ENCODE measurements at places on chromosomes 1 and 21. TPM values are rescaled to one million over a fixed set of nuclear protein-coding genes. Genes with fewer than 3 reads are reported as not detected.

GRCh38 chr1:172497230-172497629, 35.7 kb upstream of the SUCO start:
- no peaks in the 10 kb centered on the region for H3K4me1 ChIP-seq
- H3K27ac ChIP-seq = no peak overlapping the region
- no peak for DNase-seq
- no peaks in the 10 kb centered on the region for H3K36me3 ChIP-seq
- no peak overlapping the region for H3K4me3 ChIP-seq

S100A9 gene
- 1.7 TPM for total RNA-seq

DNA sequence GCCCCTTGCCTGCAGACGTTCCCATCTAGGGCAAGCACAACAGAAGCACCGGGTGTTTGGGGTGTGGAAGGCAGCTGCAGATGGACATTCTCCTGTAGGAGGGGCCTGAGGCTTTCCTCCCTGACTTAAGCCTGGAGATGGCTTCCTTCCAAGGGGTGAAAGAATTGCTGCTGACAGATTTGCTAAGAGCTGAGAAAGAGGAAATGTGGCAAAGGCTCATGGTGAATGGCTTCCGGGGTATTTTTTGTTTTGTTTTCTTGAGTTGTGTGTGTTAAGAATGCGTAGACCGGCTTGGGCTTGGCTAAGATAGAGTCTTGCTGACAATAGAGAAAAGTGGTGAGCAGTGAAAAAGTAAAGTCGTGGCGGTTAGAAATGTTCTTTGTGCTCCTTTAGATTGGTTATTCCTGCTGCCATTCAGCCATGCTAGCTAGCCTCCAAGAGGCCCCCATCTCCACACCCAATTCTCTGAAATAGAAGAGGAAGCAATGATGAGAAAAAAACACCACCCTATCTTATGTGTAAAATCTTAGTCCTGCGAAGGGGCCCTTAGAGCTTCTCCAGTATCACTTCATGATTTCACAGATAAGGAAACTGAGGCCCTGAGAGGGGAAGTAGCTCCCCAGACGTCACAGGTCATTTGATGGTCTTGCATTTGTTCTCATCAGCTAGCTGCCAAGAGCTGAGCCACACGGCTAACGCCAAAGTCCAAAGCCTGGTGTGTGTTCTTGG, 36.9 kb downstream of the EIF2D start:
- peak overlapping the region; percentile 100 for H3K27ac ChIP-seq
- peak overlapping the region; percentile 53 for H3K4me3 ChIP-seq
- H3K27me3 ChIP-seq = no peaks in the 10 kb centered on the region
- peaks cover 70% of the 10 kb centered on the region for H3K36me3 ChIP-seq
- peak; percentile 65 for DNase-seq

ASTN1 gene
- total RNA-seq = not detected

GRCh38 chr1:234435620-234436019, 43.4 kb downstream of the TARBP1 start:
- H3K4me1 ChIP-seq = peaks cover 7% of the 10 kb centered on the region
- H3K27me3 ChIP-seq = no peaks in the 10 kb centered on the region
- peaks cover 37% of the 10 kb centered on the region for H3K36me3 ChIP-seq
- no peak overlapping the region for H3K27ac ChIP-seq
- DNase-seq = no peak

FAM72D gene
- total RNA-seq = 38.3 TPM

TOR1AIP2 gene
- total RNA-seq = 28.9 TPM

KPNA6 gene
- total RNA-seq = 75.0 TPM

OR2L8 gene
- total RNA-seq = 0.21 TPM

DNA sequence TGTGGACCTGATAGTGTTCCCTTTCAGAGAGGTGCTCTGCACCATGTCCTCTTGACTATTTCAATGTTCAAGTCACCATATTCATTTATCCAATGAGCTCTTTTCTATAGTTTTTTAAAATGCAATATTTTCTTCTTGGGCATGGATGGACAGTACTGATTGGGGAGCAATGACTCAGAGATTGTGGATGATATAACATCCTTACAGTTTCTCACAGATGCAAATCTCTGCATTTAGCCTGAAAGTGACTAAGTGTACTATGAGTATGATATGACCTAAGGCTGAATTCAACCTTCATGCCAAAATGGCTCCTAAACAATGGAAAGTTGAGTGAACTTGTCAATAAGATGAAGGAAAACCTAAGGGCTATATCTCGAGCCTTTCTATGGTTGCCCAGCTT, 36.5 kb downstream of the C4BPA start:
- no peaks in the 10 kb centered on the region for H3K36me3 ChIP-seq
- no peaks in the 10 kb centered on the region for H3K27me3 ChIP-seq
- H3K4me1 ChIP-seq = no peaks in the 10 kb centered on the region
- H3K4me3 ChIP-seq = no peak overlapping the region
- no peak overlapping the region for H3K27ac ChIP-seq
- DNase-seq = no peak

HPDL gene
- 10.7 TPM for total RNA-seq

FBXO44 gene
- 23.6 TPM for total RNA-seq

GRCh38 chr21:33018707-33019465, 6.8 kb upstream of the OLIG2 start:
- peaks cover 65% of the 10 kb centered on the region for H3K27me3 ChIP-seq
- H3K27ac ChIP-seq = no peak overlapping the region
- peaks cover 23% of the 10 kb centered on the region for H3K4me1 ChIP-seq
- DNase-seq = no peak
- no peaks in the 10 kb centered on the region for H3K36me3 ChIP-seq
- H3K4me3 ChIP-seq = peak overlapping the region; percentile 14

DNA sequence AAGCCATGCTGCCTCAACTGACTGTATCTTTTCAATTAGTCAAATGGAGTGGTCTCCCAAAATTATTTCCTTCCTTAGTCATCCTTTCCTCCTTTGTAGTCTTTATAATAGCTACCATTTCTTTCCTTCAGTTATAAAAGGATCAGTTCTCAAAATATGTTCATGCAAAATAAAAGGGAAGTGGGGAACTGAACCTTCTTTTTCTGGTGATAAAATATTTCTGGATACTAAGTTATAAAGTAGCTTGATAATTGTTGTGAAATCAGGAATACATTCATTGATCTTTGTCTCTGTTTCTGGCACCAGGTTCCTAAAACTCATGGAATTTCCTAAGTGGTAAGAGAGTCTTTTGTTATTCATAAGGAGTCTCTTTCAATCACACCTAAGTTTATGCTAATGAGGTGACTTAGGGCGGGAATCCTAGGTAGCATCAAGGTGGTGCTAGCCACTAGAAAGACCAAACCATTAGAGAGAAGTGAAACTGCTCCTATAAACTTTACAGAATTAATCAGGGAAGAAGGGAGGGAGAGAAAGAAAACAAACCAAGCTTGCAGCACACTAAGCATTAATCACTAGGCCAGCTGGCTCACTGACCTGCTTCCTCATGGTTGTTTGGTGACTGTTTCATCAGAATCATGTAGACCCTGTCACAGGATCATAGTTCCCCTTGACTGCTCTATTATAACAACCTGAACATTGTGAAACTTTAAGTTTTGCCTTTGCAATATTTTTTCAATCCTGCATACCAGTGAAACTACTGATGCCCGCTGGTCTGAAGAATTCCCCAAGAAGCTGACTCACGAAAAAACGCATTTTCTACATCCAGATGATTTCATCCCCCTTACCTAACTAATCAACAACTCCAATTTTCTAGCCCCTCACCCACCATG, 161.6 kb upstream of the PTBP2 start:
- no peaks in the 10 kb centered on the region for H3K4me1 ChIP-seq
- no peaks in the 10 kb centered on the region for H3K36me3 ChIP-seq
- no peak overlapping the region for H3K27ac ChIP-seq
- no peak for DNase-seq
- no peak overlapping the region for H3K4me3 ChIP-seq

MRPS21 gene
- total RNA-seq = 83.8 TPM

DNA sequence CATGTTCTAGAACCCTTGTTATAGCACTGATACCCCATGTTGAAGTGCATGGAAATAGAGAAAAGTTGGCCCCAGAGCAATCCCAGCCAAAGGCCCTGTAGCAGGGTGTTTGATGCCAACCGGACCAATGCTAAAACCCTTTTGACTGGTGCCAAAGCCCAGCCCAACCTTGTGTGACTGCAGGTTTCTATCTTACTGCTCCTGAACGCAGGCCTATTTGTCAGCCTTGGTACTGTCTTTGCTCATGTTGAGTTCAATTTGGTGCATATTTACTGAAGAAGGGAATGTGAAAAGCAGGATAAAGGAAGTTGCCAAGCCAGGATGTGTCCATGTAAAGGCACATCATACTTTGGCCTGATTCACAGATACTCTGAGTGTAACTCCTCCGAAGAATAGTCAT, 51.7 kb upstream of the NFASC start:
- H3K36me3 ChIP-seq = no peaks in the 10 kb centered on the region
- DNase-seq = no peak
- H3K4me3 ChIP-seq = no peak overlapping the region
- no peak overlapping the region for H3K27ac ChIP-seq
- peaks cover 9% of the 10 kb centered on the region for H3K27me3 ChIP-seq

- no peak overlapping the region for H3K27ac ChIP-seq
- H3K4me1 ChIP-seq = peaks cover 5% of the 10 kb centered on the region
- H3K36me3 ChIP-seq = no peaks in the 10 kb centered on the region
- no peak for DNase-seq
- no peak overlapping the region for H3K4me3 ChIP-seq
- peaks cover 13% of the 10 kb centered on the region for H3K27me3 ChIP-seq
Observed at GRCh38 chr1:30286241-30286987, 437.0 kb downstream of the MATN1 start.

DNA sequence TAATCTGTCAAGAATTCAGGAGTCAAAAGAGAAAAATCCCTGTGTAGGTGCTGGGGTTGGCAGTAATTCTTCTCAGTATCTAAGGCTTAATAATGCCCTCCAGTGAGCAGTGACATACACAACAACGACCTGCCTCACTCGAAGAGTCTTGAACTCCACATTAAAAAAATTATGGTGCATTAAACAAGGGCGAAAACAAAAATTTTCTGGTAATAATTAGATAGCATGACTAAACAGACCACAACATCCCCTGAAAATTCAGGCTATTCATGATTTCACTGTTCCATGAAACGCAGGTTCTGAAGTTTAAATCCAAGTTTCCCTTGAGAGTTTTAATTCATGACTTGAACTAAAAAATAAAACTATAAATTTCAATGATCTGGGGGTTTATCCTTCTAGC, 5.1 kb downstream of the SRSF4 start:
- no peak overlapping the region for H3K4me3 ChIP-seq
- DNase-seq = no peak
- H3K27ac ChIP-seq = no peak overlapping the region
- H3K27me3 ChIP-seq = no peaks in the 10 kb centered on the region

- no peak for DNase-seq
- no peak overlapping the region for H3K4me3 ChIP-seq
- no peak overlapping the region for H3K27ac ChIP-seq
- no peaks in the 10 kb centered on the region for H3K36me3 ChIP-seq
- H3K27me3 ChIP-seq = peaks cover 13% of the 10 kb centered on the region
- H3K4me1 ChIP-seq = peaks cover 2% of the 10 kb centered on the region
Observed at GRCh38 chr21:38203229-38203628, 53.6 kb upstream of the KCNJ15 start.
